Right kidney (tissue), 9 donors: ENCODE measurements at places on chromosomes 6 and 20.

DNA sequence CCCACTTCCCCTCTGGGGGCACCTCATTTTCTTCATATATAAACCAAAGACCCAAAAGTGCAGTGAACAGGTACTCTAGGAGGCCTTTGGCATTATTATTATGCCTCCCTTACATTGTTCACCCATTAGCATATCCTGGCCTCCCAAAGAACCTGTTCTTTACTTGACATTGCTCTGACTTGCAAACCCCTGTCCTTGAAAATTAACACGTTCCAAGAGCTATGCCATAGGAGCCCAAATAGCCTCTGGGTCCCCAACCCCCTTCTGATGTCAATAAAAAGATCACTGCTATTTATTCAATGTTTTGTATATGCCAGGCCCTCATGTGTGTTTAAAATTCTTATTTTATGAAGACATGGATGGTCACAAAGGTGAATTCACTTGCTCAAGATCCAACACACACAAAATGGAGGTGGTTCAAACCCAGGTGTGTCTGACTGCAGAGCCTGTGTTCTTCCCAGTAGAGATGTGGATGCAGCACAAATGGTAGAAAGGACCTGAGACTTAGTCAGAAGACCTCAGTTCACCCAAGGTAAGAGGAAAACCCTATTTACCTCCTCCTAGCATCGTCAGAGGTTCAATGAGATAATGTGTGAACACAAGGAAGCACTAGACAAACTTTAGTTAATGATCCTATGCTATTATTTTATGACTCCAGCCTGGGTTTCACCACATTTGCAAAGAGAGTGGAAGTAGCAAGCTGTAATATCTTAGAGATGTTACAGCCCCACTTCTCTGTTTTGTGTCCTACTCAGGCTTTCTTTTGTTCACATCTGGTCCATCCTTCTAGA lies 36.6 kb downstream of the BCL2L1 start:
- DNase-seq = no peak

GRCh38 chr6:48869595-48869994 lies 593.5 kb downstream of the MMUT start:
- DNase-seq = no peak

DNA sequence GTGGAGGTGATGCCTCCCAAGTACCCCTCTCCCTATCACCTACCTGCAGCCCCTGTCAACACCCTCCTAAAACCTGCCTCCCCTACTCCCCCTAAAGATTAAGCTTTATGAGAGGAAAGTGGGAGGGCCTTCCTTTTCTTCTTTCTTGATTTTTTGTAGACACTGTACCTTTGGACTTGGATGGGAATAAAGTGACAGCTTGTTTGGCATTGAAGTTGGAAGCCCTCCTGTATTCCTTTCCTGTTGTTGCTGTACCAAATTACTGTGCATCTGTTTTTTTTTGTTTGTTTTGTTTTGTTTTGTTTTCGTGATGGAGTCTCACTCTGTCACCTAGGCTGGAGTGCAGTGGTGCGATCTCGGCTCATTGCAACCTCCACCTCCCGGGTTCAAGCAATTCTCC lies 99.3 kb upstream of the NFATC2 start:
- DNase-seq = no peak

DNA sequence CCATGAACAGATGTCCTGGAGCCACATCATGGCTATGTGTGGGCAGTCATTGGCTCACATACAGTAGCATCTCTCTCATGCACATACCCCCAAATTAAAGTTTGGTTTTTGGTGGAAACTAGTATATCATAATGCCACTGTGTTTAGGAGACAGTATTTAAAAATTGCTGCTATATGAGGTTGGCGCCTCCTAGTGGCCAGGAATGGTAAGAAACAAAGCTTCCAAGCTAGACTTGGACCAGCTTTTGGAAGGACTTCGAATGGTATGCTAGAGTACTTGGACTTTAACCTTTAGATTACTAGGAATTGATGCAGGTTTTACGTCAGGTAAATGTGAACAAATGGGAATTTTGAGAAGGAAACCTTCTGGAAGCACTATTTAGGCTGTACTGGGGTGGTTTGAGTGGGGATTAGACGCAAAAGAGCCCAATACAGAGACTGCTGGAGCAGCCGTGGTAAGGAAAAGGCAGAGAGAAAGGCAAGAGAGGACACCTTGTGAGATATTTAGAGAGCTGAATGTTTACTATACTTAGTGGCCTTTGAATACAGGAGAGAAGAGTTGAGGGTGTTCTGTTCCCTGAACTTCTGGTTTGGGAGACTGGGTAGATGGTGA lies 23.8 kb downstream of the PRSS35 start:
- no peak for DNase-seq

- no peak for DNase-seq
These were observed 64.3 kb downstream of the CDH4 start for GRCh38 chr20:61316346-61316745.

GRCh38 chr6:37459981-37460800 lies 27.2 kb downstream of the CMTR1 start:
- no peak for DNase-seq

DNA sequence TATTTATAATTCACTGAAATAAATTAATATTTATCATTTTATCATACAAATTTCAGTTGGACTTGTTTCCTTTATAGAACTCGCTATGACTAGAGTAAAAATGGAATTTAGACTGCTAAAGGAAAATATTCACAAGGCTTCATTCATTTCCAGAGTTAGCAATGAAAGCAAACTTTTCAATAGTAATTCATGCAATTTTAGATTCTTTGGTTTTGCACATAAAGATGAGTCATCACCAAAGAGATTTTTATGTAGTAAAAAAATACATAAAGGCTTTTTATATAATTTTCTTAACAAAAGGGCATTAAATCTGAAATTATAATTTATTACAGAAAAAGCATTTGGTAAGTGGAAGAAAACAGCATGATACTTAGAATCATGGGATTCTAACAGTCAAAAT lies 37.2 kb upstream of the STXBP5 start:
- DNase-seq = no peak

DNA sequence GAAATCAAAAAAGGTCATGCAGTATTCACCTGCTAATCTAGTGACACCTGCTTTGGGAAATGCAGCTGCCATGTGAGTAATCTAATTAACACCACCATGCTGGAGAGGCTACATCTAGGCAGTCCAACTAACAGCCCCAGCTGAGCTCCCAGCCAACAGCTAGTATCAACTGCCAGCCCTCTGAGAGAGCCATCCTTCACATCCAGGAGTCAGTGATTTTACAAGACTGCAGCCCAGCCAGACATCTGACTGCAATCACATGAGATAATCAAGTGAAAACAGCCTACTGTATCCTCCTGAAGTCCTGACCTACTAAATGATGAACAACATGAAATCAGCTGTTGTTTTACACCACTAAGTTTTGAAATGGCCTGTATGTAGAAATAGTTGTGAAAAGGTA lies 298.4 kb downstream of the TRDN start:
- no peak for DNase-seq

- DNase-seq = no peak
These were observed 295.3 kb upstream of the SULF2 start for GRCh38 chr20:48080583-48080982.

- no peak for DNase-seq
These were observed 37.6 kb upstream of the XRN2 start for GRCh38 chr20:21265261-21266190.

GRCh38 chr20:62052842-62053464 lies 12.7 kb downstream of the TAF4 start:
- DNase-seq = no peak

DNA sequence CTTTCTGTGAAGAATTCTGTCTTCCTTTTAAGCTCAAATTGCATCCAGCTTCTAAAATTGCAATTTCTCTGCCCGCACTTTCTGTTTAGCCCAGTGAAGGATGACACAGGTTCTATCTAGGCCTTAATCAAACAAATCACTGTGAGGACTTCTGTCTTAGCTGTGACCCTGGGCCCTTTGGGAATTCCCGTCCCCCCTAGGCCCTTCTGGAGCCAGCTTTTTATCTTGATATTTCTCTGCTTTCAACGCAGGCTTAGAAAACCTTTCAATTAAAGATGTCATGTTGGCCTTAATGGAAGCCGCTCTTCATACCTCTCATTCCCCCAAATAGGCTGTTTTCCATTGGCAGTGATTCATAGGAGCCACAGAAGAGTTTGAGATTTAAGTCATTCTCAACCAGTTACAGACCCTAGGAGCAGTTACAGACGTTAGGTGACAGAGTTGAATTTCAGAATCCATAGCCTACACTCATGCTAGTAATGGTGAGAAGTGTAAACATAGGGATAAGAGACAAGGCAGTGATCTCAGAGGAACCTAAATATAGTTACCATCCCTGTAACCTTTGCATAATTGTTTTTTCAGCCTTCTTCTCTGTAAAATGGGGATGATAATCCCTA lies 74.8 kb upstream of the FLRT3 start:
- DNase-seq = no peak

- no peak for DNase-seq
These were observed 105.8 kb downstream of the MAFB start for GRCh38 chr20:40583205-40583604.

DNA sequence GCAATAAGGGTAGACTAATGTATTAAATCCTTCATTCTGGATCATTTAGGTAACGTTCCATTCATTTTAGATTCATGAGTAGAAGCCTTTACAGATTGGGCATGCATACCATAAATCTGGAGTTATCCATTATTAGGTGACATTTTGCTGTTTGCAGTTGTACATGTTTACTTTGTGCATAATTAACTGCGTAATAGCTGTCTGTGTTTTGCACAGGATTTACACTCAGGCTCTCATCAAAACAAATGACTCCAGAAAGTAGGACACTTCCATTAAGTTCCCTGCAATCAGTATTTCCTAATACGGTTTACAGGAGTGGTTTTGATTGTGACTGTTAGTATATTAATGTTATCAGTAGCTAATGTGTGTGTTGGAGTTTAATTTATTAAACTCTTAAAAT lies 997.4 kb downstream of the HACE1 start:
- no peak for DNase-seq

DNA sequence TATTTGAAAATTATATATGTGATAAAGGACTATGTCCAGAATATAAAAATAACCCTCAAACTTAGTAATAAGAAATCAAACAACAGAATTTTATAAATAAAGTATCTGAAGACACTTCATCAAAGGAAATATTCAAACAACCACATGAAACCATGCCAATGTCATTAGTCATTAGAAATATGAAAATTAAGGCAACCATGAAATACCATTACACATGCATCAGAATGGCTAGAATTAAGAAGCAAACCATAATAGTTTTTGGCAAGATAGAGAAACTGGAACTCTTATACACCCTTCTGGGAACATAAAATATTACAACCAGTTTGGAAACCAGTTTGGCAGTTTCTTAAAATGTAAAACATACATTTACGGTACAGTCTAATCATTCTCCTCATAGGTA lies 137.2 kb upstream of the ADGRB3 start:
- no peak for DNase-seq

GRCh38 chr20:63327231-63327745 lies 33.9 kb downstream of the CHRNA4 start:
- no peak for DNase-seq

DNA sequence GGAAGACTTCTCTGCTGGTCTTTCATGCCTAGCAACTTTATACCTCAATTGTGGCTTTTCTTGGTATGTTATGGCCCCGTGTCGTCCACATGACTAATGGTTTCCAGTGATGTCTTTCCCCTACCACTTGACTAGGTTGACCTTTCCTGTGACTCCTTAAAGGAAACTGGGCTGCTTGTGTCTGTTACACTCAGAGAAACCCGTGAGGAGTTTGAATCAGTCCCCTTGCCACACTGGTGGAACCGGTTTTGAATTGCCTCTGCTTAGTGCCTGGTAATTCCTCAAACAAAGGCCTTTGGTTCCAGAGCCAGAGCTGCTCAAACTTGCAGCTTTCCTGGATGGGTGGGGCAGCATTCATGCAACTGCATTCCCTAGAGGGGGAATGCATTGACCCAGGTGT lies 21.9 kb downstream of the ECT2L start:
- DNase-seq = no peak

DNA sequence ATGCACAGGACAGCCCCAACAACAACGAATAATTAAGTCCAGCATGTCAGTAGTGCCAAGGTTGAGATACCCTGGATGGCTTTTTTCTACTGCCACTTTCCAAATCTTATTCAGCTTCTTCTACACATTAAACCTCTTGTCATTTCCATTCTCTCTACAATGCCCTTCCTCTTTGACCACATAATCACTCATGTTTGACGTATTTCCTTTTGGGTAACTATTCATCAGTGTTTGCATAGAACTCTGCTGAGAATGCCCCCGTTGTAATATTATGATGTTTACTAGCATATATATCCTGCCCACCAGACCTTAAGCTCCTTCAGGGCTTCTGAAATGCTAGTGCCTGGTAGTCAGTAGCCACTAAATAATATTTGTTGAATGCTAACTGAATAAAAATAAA lies 515.3 kb upstream of the RNF217 start:
- no peak for DNase-seq
